Ammon's horn (tissue), 1 donor: ENCODE measurements at places on chromosomes 16 and 17.

GRCh38 chr16:86350289-86350688 is 160.0 kb upstream of the FOXF1 start:
- DNase-seq = no peak

GRCh38 chr17:81487089-81487486 is 25.5 kb downstream of the ACTG1 start:
- DNase-seq = no peak

- no peak for DNase-seq
Measured at GRCh38 chr16:3091551-3091950, 7.5 kb downstream of the ZSCAN10 start.

DNA sequence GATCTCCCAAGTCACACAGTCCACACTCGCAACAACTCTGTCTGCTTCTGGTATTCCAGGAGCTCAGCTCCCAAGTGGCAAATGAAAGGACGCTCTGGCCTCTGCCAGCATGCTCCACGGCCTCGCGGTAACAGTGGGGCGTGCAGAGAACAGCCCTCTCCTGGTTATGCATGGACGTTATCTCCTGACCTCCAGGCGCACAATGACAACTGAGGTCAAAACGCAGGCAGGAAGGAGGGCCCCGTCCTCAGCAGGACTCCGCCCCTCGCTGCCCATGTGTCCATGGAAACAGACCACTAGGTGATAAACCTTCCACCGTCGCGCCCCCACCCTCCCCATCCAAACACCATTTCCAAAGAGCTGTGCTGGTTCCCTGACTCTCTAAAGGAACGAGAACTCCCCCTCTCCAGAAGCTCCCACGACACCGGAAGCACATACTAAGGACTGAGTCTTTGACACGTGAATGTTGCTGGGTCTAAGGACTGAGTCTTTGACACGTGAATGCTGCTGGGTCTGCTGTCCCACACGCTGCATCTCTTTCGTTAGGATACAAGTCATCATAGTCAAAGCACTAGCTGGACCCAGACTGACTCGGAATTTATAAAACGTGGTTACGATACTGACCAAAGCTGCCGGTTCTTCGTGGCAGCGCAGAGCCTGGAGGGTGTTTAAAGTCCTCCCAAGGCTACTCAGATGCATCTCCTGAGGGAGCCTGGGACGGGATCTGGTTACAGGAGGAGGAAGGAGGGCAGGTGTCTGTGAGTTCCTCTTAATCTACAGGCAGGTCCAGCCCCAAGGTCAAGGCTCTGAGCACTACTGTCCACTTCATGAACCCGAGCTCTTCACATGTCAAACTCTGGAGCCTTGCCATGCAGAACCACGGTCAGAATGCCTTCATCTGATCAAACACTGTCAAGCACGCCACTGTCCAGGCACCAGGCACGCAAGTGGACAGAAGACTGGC is 43.9 kb downstream of the KLHDC4 start:
- no peak for DNase-seq

- DNase-seq = no peak
Measured at GRCh38 chr17:79801156-79802038, 4.5 kb upstream of the CBX8 start.
